Stimulated activated naive CD4-positive, alpha-beta T cell (primary cell): ENCODE measurements at places on chromosomes 12 and 14.

DNA sequence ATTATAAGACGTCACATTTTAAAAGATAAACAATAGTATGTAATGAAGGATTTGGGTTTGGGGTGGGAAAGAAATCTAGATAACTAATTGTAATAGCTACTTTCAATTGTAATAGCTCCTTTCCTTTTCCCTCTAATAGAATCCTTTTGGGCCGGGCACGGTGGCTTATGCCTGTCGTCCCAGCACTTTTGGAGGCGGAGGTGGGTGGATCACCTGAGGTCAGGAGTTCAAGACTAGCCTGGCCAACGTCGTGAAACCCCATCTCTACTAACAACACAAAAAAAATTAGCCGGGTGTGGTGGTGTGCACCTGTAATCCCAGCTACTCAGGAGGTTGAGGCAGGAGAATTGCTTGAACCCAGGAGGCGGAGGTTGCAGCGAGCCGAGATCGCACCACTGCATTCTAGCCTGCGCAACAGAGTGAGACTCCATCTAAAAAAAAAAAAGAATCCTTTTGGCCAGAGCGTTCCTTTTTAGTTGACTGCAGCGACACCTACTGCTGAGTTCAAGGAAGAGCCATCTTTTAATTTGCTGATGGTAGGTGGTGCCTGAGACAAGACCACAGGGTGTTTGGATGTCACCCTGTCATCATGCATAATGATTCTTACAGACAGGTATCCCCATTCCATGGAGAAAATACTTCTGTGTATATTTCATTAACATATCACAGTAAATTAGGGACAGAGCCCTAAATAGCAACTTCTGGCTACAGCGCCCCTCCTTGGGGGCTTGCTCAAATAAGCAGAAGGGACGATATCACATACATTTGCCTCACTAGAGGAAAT is 79.5 kb downstream of the ARMH4 start:
- DNase-seq: peak; percentile 43

DNA sequence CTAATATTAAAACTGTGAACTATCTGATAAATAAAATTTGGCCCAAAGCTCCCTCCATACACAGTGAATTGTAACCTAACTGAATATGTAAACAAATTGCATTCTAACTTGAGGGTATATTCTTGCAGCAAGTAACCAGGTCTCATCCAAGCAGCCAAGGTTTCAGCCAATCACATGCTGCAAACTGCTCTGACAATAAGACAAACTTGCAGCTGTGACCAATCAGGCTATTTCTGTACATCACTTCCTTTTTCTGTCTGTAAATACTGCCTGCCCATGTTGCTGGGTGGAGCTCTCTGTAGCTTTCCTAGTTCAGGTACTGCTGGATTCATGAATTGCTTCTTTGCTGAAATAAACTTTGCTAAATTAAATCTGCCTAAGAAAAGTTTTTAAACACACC is 499.0 kb downstream of the GALC start:
- DNase-seq: no peak

- DNase-seq: no peak
Measured at GRCh38 chr14:91964724-91965123, 17.2 kb upstream of the FBLN5 start.

DNA sequence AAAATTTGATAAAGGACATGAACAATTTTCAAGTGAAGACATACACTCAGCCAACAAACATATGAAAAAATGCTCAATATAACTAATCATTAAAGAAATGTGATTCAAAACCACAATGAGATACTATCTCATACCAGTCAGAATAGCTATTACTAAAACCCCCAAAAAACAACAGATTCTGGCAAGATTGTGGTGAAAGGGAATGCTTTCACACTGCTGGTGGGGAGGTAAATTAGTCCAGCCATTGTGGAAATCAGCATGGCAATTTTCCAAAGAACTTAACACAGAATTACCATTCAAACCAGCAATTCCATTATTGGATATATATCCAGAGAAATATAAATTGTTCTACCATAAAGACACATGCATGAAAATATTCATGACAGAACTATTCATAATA is 18.7 kb upstream of the TAS2R14 start:
- no peak for DNase-seq

GRCh38 chr12:48165089-48165981 is 8.0 kb upstream of the ASB8 start:
- peak; percentile 79 for DNase-seq

DNA sequence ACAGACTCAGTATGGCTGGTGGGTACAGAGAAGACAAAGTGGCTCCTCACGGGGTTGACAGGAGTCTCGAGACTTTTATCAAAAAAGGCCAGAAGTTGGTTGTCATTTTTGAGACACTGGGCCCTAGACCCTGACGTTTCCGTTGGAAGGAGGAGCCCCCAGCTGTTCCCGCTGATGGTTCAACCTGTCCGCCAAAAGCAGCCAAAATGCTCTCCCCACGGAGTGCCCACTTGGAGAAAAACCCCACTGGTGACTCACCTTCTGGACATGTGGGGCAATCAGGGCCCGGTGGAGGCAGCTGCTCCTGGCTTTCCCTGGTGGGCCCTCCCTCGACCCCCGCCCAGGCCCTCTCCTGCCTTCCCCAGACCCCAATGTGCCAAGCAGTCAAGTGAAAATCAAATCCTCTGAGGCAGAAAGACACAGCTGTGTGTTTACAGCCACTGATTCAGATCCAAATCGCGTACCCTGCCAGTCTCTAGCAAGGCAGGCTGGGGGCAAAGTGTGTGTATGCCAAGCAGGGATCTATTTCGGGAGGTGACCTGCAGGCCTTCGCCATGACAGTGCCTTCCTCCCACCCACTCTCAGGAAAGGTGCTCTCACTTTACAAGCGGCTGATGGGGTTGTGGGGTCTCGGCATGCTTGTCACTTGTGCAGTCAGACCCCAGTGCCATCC is 347.4 kb downstream of the DPF3 start:
- DNase-seq: no peak

- DNase-seq: no peak
Measured at GRCh38 chr14:23555533-23555881, 564 bp upstream of the THTPA start.

DNA sequence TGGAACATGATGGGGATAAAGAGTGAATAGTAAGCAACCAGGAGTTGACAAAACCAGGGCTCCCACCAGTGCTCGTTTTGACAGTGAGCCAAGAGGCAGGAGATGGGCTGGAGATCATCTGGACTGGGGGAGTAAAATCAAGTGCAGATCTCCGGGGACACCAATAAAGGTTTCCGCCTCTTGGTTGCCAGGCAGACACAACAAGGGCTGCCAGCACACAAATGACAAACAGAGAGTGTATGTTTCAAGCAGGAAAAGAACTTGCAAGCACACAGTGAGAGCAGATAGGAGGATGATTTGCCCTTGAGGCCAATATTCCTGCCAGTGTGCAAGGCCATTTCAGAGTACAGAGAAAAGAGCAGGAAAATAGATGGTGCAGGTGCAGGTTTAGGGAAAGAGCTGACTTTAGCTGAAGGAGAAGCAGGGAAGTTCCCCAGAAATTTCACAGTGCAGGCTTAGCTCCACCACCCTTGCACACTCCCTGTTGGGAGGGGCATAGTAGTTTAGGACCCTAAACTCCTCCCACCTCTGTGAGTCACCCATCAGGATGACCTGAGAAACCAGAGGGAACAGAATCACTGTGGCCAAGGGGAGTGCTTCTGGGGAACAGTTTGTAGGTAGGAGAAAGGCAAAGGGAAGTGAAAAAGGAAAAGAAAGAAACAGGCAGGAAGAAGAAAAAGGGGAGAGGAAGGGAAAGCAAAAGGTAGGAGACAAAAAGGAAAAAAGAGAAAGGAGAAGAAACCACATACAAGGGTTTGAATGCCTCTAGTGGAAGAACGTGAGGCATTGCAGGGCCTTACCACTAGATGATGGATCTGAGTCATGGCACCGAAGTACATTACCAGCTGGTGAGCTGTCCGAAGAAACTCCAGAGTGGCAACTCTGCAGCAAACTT is 404.4 kb downstream of the SLC6A15 start:
- DNase-seq: no peak

GRCh38 chr14:71208702-71209357 is 301.6 kb downstream of the PCNX1 start:
- no peak for DNase-seq

DNA sequence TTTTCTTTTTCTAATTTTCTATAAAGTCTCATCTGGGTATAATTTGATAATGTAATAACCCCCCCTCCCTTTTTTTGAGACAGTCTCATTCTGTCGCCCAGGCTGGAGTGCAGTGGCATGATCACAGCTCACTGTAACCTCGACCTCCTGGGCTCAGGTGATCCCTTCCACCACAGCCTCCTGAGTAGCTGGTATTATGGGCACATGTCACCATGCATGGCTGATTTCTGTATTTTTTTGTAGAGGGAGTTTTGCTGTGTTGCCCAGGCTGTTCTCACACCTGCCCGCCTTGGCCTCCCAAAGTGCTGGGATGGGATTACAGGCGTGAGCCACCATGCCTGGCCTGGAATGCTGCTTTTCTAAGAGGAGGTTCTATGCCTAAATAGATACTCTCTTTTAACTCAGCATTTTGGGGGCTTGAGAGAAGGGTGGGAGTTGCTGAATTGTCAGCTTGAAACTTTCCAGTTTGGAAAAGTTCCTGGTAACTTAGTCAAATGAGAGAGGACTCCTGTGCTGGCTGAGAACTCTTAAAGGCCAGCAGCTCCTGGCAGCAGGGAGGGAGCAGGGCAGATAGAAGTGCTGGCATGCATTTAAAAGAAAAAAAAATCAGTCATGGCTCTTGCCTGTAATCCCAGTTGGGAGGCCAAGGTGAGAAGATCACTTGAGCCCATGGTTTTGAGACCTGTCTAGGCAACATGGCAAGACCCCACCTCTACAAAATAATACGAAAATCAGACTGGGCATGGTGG is 13.0 kb downstream of the NUDT4 start:
- DNase-seq: no peak

GRCh38 chr12:79655036-79655435 is 35.7 kb downstream of the PAWR start:
- no peak for DNase-seq

- no peak for DNase-seq
Measured at GRCh38 chr12:26121323-26122060, 3.3 kb downstream of the BHLHE41 start.

- DNase-seq: peak; percentile 88
Measured at GRCh38 chr12:121776190-121777098, 17.0 kb downstream of the RHOF start.

DNA sequence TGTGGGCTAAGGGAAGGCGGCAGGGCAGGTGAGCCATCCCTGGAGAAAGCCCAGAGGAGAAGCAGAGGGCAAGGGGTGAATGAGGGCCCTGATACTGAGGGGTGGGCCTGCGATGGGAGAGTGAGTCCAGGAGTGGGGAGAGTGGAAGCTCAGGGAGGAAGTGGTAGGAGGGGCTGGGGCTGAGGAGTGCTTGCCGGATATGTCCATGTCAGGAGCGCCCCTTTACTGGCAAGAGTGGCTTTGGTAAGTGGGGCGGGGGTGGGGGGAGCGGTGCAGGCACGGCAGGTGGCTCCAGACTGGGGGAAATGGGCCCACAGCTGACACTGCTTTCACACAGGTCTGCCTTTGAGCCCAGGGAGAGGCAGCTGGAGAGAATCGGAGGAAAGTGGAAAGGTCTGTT is 86.4 kb upstream of the GPR68 start:
- no peak for DNase-seq

DNA sequence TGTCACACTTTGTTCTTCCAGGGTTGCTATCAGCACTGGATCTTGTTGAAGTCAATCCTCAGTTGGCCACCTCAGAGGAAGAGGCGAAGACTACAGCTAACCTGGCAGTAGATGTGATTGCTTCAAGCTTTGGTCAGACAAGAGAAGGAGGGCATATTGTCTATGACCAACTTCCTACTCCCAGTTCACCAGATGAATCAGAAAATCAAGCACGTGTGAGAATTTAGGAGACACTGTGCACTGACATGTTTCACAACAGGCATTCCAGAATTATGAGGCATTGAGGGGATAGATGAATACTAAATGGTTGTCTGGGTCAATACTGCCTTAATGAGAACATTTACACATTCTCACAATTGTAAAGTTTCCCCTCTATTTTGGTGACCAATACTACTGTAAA is 23.7 kb downstream of the VTI1B start:
- DNase-seq: no peak

GRCh38 chr14:93857500-93858283 is 69.4 kb upstream of the PRIMA1 start:
- DNase-seq: no peak

- no peak for DNase-seq
Measured at GRCh38 chr14:54582334-54582733, 15.4 kb downstream of the SAMD4A start.

DNA sequence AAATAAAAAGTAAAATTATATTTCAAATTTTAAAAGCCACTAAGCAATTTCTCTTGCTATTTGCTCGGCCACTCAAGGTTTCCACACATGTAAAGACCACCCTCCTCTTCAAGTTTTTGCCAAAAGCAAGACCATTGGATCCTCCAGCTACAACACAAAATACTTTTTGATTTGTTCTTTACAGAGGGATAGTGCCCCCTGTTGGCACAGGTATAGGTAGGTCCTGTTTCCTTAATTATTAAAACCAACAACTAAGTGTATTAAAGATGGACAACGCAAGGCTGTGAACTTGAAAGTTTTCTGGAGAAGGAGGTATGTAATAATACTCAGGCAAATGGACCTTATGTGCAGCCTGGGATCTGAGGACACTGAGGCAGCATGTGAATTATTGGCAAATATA is 23.8 kb downstream of the ATP6V1D start:
- no peak for DNase-seq

- no peak for DNase-seq
Measured at GRCh38 chr14:48536318-48536717, 860.9 kb upstream of the MDGA2 start.

- no peak for DNase-seq
Measured at GRCh38 chr14:78448164-78449094, 278.3 kb downstream of the NRXN3 start.

DNA sequence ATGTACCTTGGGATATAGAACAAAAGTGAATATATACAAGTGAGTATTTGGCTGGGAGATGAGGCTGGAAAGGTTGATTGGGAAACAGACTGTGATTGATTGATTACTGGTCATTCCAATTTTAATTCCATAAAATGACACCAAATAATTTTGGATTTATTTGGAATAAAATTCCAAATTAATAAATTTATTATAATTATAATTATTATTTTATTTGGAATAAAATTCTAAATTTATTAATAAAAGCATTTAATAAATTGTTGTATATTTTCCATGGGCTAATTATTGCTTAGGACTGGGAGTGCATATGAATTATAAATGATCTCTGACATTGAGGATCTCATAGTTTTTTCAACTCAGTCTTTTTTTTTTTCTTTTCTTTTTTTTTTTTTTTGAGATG is 51.7 kb downstream of the KANSL2 start:
- no peak for DNase-seq

- DNase-seq: no peak
Measured at GRCh38 chr12:28611449-28611848, 421.2 kb downstream of the CCDC91 start.

DNA sequence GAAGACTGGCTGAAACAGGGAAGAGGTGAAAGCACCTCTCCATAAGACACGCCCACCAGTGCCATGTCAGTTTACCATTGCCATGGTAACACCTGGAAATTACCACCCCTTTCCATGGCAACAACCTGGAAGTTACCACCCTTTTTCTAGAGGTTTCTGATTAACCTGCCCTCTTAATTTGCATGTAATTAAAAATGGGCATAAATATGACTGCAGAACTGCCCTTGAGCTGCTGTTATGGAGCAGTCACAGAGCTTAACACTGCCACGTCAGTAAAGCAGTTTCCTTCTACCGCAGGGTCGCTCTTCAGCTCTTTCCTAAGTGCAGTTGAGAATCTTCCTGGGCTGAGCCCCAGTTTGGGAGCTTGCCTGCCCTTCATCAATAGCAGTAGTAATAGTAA is 55.2 kb downstream of the RASSF3 start:
- peak; percentile 63 for DNase-seq

GRCh38 chr12:52631264-52631663 is 12.9 kb upstream of the KRT73 start:
- DNase-seq: no peak
